ENCODE measurements at places on chromosomes 7 and 10.

- no peaks in the 10 kb centered on the region for H3K36me3 ChIP-seq
- H3K27ac ChIP-seq, result no peak overlapping the region
- H3K27me3 ChIP-seq, result no peaks in the 10 kb centered on the region
- no peak overlapping the region for H3K4me3 ChIP-seq
Measured at GRCh38 chr10:88062385-88062784, 199.0 kb downstream of the PTEN start.

GRCh38 chr10:3660753-3661152 is 124.3 kb downstream of the KLF6 start:
- no peak overlapping the region for H3K27ac ChIP-seq
- no peaks in the 10 kb centered on the region for H3K27me3 ChIP-seq
- peaks cover under 1% of the 10 kb centered on the region for H3K4me1 ChIP-seq
- DNase-seq, result no peak
- no peak overlapping the region for H3K4me3 ChIP-seq
- no peaks in the 10 kb centered on the region for H3K36me3 ChIP-seq

DNA sequence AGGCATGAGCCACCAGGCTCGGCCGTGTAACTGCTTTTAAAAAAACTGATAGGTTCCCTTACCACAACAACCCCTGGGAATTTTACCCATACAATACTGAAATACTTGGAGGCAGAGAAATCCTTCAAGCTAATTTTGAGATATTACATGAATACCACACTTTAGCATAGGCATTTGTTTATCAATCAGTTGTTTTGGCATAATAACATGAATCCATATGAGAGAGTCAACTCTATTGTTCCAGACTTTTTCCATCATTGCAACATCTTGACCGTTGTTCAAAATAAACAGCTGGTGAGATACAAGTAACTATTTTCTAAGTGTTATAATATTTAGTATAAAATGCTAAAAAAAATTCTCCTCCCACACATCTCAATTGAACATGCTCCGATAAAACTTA is 36.8 kb downstream of the LAMB4 start:
- H3K36me3 ChIP-seq, result no peaks in the 10 kb centered on the region
- no peaks in the 10 kb centered on the region for H3K27me3 ChIP-seq
- no peak for DNase-seq
- H3K4me1 ChIP-seq, result no peaks in the 10 kb centered on the region

- H3K27ac ChIP-seq, result no peak overlapping the region
- no peaks in the 10 kb centered on the region for H3K27me3 ChIP-seq
- H3K36me3 ChIP-seq, result no peaks in the 10 kb centered on the region
- no peak for DNase-seq
Measured at GRCh38 chr7:83879063-83879462, 230.1 kb upstream of the SEMA3E start.

DNA sequence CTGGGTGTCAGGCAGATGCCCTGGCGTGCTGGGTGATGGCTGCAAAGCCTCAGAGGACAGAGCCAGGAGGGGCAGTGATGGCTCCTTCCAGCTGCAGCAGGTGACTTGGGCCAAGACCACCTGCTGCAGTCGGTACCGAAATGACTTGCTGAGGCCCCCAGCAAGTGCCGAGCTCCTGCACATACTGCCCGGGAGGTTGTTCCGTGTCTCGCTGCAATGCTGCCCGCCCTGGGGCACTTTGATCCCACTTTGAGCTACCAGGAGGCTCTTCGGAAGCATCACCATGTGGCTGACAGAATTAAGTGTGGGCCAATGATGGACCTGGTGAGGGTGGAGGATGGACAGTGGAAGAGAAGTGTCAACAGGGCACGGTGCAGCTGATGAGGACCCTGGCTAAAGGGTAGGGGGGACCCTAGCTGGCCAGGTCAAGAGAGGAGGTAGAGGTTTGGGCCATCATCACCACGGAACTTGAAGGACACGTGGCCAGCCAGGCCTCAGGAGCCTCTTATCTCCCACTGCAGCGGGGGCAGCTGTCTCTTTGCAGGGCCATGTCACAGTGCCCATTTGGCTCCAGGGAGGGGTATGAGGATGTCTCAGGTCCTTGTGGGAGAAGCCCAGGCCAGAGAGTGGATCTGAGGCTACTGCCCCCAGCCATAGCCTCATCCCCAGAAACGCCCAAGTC is 51.1 kb upstream of the NANOS1 start:
- no peak overlapping the region for H3K27ac ChIP-seq
- no peaks in the 10 kb centered on the region for H3K27me3 ChIP-seq
- DNase-seq, result no peak

DNA sequence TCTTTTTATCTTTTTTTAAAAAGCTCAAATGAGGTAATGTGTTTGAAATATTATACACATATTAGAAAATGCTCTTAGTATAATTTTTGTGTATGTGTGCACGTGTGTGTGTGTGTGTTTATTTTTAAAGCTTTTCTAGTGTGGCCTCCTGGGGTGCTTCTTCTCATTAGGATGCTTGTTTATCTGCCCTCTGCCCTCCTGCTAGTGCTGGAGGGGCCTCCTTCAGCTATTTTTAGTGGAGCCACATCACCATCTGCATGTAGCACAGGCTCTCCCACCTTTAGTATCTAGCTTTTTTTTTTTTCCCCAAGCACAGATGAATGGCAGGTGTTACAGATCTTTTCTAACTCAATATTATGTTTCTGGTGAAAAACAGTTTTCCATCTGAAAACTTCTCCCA is 155.7 kb upstream of the TMEM229A start:
- H3K27ac ChIP-seq, result no peak overlapping the region
- no peaks in the 10 kb centered on the region for H3K36me3 ChIP-seq
- H3K27me3 ChIP-seq, result no peaks in the 10 kb centered on the region
- DNase-seq, result no peak
- H3K4me3 ChIP-seq, result no peak overlapping the region
- H3K4me1 ChIP-seq, result no peaks in the 10 kb centered on the region

DNA sequence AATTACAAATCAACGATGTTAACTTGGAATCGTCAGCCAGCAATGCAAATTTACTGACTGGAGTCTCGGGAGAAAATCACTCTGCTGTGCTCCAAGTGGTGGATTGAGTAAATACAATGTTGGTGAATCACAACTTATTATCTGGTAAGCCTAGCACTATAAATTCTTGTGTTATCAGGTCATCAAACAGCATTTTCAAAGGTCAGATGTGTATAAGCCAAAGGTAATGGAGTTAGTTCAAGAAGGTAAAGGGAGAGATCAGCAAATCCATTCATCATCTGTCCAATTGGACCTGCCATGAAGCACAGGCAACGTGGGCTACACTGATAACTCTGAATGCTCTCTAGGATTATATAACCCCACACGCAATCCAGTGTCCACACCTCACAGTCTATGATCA is 13.9 kb downstream of the CUBN start:
- H3K4me3 ChIP-seq, result no peak overlapping the region
- H3K27me3 ChIP-seq, result no peaks in the 10 kb centered on the region
- no peak overlapping the region for H3K27ac ChIP-seq
- H3K36me3 ChIP-seq, result no peaks in the 10 kb centered on the region

DNA sequence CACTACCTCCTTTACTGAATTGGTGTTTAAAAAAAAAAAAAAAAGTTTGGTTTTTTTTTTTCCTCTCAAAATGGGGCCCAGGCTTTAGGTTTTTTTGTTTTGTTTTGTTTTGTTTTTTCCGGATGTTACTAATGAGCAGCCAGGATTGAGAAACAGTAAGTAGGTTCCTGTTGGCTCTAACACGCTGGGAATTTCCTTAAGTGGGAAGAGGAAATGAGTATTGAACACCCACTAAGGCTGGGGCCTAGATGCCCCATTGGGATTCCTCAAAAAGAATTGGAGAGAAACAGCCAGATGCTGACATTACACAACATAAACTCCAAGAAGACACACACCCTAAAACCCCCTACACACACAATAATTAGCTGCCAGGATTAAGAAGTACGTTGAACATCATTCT is 102.2 kb upstream of the NANOS1 start:
- no peak overlapping the region for H3K27ac ChIP-seq
- no peaks in the 10 kb centered on the region for H3K4me1 ChIP-seq

DNA sequence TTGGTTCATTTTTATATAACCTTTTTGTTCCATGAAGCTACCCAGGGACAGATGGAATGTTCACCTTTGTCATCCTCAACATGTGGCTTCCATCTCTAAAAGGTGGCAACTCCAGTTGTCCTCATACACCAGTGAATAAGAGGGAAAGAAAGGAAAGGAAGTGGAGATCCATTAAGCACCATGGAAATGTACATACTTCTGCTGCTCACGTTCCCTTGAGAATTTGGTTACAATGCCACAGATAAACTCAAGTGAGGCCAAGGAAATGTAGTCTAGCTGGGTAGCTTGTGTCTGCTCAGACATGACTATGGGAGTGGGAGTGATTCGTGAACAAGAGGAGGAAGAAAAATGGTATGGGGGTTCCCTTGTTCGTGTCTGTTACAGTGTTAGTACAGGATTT is 237.1 kb upstream of the FAM3C start:
- DNase-seq, result no peak
- no peaks in the 10 kb centered on the region for H3K36me3 ChIP-seq
- H3K27me3 ChIP-seq, result no peaks in the 10 kb centered on the region
- H3K4me1 ChIP-seq, result no peaks in the 10 kb centered on the region
- H3K27ac ChIP-seq, result no peak overlapping the region
- no peak overlapping the region for H3K4me3 ChIP-seq

DNA sequence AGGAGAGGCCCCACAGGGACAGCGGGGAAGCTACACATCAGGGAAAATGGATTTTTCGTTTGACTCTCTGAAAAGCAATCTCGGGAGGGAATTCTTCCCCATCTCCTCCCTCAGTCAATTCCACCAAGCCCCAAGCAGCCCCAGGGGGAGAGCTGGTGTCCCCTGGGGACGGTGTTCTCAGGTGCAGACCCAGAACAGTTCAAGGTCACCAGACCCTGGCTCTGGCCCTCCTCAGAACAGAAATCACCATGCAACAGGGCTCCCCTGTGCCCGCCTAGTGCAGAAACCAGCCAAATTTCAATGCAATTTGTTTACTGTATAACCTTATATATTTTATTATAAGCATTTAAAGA is 34.1 kb downstream of the GSDME start:
- no peak for DNase-seq
- no peaks in the 10 kb centered on the region for H3K27me3 ChIP-seq
- no peaks in the 10 kb centered on the region for H3K4me1 ChIP-seq
- no peaks in the 10 kb centered on the region for H3K36me3 ChIP-seq

DNA sequence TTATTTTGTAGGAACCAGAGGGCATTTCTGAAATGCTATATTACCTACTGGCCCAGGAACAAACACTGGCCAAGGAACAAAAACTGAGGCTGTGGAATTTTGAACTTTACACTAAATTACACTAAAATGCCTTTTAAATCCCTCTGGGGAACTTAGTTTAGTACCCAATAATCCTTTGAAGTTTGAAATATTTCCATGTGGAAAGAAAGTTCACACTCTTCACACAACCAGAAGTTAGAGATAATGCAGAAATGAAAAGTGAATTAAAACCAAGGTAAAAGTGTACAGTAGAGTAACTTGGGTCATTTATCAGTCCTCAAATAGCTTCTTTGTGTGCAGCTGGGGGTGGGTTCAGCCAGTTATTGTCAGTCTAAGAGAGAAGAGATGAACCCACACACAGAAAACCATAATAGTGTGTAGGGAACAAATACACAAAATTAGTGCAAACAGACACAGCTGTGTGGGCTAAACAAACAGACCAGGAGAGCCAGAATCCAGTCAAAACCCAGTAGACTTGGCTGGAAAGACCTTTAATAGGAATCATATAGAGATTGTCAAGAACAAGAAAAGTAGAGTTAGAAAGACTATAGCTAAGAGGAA is 46.5 kb upstream of the DGKI start:
- no peaks in the 10 kb centered on the region for H3K27me3 ChIP-seq
- no peak for DNase-seq
- H3K36me3 ChIP-seq, result peaks cover 64% of the 10 kb centered on the region
- H3K27ac ChIP-seq, result no peak overlapping the region
- no peaks in the 10 kb centered on the region for H3K4me1 ChIP-seq

GRCh38 chr10:72162978-72163377 is 52.8 kb upstream of the ANAPC16 start:
- no peak for DNase-seq
- no peaks in the 10 kb centered on the region for H3K4me1 ChIP-seq
- H3K36me3 ChIP-seq, result peaks cover 16% of the 10 kb centered on the region
- H3K27me3 ChIP-seq, result no peaks in the 10 kb centered on the region

DNA sequence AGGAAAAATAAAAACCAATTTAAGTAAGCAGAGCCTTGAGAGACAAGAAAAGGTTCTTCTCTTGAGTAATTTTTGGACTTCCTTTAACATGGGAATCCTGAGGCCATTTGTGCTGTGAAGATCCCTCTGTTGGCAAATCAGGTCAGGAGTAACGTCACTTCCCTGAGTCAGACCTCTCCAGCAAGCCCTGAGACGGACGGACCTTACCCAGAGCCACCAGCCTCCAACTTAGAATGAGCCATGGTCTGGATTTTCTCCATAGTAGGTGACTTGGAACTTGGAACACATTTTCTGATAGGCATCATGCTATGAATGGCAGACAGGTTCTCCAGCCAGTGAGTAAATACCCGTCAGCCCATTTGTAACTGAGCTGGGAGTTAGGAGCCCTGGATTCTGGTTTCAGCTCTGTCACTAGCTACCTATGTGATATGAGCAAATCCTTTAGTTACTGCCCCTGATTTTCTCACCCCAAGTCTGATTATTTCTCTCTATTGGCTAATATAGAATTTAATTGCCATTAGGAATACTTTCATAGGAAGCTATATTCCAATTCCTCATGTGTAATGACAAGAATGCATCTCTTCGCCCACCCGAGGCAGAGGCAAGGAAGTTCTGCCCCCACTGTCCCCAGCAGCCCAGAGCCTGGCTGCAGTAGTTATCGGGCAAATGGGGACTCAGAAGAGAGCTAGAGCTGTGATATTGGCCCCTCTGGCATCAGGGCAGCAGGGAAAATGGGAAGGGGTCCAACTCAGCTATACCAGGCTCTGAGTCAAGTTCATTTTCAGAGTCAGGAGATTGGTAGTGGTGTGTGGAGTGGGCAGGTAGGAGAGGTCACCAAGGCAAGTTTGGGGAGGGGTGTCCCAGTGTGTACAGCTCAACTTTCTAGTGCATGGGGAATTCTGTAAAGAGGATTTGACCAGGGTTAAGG is 153.7 kb upstream of the AGK start:
- no peak overlapping the region for H3K4me3 ChIP-seq
- no peaks in the 10 kb centered on the region for H3K27me3 ChIP-seq
- H3K27ac ChIP-seq, result no peak overlapping the region
- no peaks in the 10 kb centered on the region for H3K36me3 ChIP-seq

DNA sequence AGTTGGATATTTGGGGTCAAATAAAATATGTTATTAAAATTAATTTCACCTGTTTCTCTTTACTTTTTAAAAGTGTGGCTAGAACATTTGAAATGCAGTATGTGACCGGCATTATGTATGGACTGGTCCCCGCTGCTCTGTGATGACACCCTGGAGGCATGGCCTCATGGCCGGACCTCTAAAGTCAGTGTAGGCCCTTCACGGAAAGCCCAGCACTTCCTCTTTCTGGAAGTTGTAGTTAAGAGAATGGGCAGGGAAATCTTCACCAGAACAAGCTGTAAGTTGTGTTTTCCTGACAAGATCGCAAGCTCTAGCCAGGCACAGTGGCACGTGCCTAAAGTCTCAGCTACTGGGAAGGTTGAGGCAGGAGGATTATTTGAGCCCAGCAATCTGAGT is 38.3 kb upstream of the SRGN start:
- H3K36me3 ChIP-seq, result no peaks in the 10 kb centered on the region
- H3K27ac ChIP-seq, result no peak overlapping the region
- H3K27me3 ChIP-seq, result no peaks in the 10 kb centered on the region
- no peak overlapping the region for H3K4me3 ChIP-seq
- no peak for DNase-seq

GRCh38 chr7:31910191-31910590 is 160.0 kb downstream of the PDE1C start:
- H3K27me3 ChIP-seq, result no peaks in the 10 kb centered on the region
- H3K4me3 ChIP-seq, result no peak overlapping the region
